Stimulated activated memory B cell treated with anti-CD40 and anti-IgM and Interleukin-4, amounts not matched to agents 10 μg/mL and 1 μg/mL and 100 μg/mL, for 72 hours (primary cell): ENCODE measurements at places on chromosomes 5 and 9.

- no peak for ATAC-seq
These were observed 108.6 kb upstream of the SH3GL2 start for GRCh38 chr9:17470036-17470813.

DNA sequence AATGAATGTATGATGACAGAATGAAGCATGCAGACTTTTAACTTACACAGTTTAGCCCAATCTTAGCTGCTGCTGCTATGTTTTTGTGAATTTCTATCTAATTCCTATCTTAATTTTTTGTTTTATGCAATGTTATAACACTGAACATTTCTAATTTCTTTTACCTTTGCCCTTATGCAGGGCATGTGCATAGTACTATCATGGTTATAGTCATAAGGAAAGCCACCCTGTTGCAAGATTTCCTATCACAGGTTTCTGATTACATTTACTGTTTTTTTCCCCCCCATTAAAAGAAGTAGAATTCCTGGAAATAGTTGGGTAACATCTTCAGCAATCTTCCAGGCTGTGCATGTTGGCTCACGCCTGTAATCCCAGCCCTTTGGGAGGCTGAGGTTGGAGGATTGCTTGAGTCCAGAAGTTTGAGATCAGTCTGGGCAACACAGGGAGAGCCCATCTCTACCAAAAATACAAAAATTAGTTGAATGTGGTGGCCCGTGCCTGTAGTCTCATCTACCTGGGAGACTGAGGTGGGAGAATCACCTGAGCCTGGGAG, 164.4 kb downstream of the KDM4C start:
- no peak for ATAC-seq

DNA sequence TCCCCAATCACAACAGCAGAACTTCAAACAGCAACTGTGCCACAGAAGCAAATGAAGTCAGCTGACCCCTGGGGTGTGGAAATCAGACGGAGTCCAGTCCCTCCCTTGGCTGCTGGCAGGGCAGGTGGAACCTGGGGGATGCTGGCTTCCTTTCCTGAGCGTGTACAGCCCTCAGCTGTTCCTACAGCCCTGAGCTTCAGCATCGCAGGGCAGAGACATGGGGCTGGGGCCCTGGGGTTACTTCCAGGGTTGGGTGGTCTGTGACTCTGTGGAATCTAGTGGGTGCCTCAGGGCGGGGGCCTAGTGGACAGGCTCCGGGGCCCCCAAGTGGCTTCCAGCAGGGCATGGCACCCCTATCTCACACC, 7.3 kb upstream of the RXRA start:
- no peak for ATAC-seq

DNA sequence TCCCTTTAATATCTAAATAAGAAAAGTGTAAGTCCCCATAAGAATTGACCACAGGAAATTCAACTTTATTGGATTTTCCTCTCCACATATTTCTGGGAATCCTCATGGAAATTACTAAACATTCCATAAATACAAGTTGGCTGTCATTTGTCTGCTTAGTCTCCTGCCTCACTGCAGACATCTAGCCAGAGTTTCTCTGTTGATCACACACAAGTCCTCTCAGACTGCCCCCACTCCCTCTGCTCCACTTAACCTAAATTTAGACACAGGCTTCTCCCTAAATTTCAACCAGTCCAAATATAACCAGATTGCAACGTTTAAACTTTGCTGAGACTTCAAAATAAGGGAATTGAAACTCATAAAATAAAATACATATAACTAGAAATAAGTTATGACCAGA, 982.1 kb downstream of the DTWD2 start:
- ATAC-seq: no peak

DNA sequence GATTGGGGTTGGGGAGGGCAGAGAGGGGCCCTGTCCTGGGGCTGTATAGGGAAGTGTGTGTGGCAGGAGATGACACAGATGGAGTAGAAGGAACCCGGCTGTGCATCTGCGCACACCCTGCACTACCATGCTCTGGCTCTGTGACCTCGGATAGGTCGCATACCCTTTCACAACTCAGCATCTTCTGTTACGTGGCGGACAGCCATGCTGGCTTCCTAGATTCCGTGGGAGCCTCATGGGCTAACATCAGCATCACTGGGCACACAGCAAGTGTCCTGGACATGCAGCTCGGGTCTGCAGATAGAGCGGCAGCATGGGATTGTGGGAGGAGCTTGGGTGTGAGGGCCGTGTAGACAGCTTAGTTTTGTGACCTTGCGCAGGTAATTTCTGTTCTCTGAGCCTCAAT, 9.2 kb downstream of the ARPC5L start:
- ATAC-seq: no peak

GRCh38 chr5:175116466-175117048, 327.4 kb downstream of the DRD1 start:
- no peak for ATAC-seq

GRCh38 chr5:120466341-120467006, 2.4 kb downstream of the PRR16 start:
- ATAC-seq: no peak

DNA sequence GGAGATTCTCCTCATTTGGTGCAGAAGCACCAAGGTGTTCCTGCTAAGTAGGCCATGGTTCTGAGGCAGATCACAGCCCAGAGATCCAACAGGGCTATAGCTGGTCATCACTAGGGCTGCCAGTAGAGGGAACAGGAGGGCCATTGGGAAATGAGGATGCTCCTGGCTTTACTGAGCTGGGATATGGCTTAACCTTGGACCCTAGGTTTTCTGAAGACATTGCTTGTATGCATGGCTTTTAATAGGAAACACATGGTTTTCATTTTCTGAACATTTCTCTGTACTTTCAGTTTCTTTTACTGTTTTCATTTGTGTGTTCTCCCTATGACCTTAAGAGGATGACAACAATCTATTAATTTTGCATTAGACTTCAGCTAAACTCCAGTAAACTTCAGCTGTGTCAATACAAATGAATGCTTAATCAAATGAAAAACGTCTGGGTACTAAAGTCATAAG, at the start of gene IFNW1:
TSS of gene IFNW1 (minus strand) at position 406 of the 456 bp plus-strand sequence. CDS start at position 144, 262 bp downstream.
- ATAC-seq: no peak

DNA sequence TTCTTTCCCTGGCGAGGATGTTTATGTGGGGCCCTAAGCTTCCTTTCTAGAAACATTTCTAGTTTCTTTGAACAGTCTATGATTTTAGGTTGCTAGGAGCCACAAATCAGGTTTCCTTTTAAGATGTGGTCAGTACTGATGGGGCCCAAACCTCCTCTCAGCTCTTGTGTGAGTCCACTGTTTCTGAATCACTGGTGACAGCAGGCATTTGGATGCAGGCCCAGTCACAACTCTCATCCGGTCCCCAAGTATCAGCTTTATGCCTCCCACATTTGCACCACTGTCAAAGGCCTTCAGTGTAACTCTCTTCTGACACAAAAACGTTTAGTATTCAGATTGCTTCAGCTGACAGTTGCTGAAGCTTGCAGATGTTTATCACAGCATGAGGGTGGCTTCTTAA, 7.8 kb downstream of the DMRT2 start:
- no peak for ATAC-seq

GRCh38 chr9:20048985-20049384, 260.1 kb upstream of the SLC24A2 start:
- no peak for ATAC-seq

GRCh38 chr5:172806897-172807672, 27.0 kb upstream of the ERGIC1 start:
- ATAC-seq: peak; percentile 99

DNA sequence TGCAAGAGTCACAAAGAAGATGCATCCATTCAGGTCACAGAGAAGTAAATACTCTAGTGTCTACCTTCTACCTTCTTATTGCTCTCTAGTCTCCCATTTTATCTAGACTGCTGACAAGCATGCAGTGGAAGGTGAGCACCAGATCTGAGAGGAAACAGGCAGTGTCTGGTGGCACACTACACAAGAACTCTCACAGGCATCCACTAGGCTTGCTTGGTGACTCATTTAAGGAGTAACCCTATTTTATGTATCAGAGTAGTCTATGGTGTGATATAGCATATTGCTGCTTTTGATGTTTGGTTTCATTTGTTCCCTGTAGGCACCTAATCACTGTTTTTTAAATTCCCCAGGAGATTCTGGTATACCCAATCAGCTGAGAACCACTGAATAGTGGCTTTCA, 1.6 kb upstream of the THBS4 start:
- ATAC-seq: no peak

GRCh38 chr5:123671042-123671441, 159.1 kb downstream of the CSNK1G3 start:
- no peak for ATAC-seq

- ATAC-seq: no peak
These were observed 199.4 kb downstream of the MEF2C start for GRCh38 chr5:88683506-88684135.

- ATAC-seq: no peak
These were observed 5.2 kb upstream of the GCNT1 start for GRCh38 chr9:76453785-76454184.

- no peak for ATAC-seq
These were observed 33.4 kb upstream of the TBC1D2 start for GRCh38 chr9:98288881-98289280.

DNA sequence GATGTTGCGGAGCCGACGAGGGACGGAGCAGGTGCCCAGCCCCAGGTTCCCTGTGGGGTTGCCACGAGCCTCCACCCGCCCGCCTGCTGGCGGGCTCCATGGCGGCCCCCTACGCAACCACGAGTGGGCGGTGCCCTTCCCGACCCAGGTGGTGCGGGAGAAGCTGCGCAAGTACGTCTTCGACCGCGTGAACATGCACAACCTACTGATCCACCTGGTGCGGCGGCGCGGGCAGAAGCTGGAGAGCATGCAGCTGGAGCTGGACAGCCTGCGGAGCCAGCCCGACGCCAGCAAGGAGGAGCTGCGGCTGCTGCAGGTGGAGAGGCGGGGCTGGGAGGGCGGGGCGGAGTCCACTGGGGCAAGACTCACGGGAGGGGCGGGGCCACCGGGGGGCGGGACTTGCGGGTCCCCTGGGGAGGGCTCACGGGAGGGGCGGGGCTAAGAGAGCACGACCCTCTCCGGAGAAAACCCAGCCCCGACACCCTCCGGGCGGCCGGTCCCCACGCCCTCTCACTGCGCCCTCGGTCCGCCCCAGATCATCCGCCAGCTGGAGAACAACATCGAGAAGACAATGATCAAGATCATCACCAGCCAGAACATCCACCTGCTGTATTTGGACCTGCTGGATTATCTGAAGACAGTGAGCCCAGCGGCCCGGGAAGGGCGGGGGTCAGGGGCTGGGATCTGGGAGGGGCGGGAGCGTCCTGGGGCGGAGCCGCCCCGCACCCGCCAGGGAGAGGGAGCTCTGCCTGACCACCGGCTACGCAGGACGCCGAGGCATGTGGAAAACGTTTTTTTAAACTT, 3.9 kb downstream of the CCDC183 start:
- ATAC-seq: peak; percentile 80
